Astrocyte (in vitro differentiated cells and primary cell): ENCODE measurements at places on chromosomes 1 and 21.

DNA sequence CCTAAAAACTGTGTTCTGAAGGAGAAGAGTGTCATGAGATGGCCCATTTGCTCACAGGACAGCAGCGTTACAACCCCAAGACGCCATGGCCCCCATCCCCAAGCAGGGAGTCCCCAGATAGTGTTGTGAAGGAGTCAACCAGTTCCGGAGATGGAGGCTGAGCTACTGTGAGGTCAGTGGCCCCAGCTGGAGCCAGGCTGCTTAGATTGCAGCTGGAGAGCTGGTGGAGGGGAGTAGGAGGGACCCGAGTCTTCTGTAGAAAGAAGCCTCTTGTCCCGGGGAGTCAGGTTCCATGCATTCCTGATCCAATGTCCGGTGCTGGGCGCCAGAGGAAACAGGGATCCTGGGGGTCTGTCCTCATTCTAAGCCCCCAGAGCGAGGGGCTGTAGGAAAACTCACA, 93.5 kb upstream of the SIM2 start:
- DNase-seq = no peak

DNA sequence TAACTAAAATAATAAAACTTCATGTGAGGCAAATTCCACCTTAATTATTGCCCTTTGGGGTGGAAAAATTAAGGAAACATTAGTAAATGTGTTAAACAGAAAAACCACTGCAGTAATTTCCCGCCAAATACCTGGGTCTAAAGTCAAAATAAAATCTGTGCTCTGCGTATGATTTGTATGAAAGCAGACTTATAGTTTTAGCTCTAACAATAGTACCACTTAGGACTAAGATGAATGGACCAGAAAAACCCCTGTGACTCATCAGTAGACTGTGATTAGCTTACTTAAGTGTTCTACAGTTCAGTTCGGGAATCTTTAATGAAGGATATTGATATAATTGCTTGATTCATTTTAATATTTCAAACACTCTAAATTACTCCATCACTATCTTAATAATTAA, 23.3 kb upstream of the C1orf105 start:
- peak; percentile 89 for DNase-seq

- no peak for DNase-seq
These were observed 2.5 kb downstream of the PPT1 start for GRCh38 chr1:40094466-40095110.

DNA sequence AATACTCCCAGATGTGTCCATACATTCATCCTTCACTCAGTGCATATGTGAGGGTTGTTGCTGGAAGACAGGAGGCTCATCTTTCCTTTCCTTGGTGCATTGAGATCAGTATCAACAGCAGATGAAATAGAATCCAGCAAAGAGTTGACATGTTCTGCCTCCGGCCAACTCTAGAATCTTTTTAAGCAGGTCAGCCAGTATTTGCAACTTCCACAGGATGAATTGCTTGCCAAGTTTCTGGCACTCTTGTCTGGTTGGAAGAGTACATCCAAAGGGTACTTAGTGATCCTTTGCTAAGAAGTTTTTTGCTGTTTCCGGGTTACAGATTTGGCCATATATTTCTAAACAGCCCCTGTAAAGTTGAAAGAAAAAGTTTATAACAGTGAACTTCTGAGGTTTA, 21.1 kb downstream of the SYNC start:
- DNase-seq = no peak

DNA sequence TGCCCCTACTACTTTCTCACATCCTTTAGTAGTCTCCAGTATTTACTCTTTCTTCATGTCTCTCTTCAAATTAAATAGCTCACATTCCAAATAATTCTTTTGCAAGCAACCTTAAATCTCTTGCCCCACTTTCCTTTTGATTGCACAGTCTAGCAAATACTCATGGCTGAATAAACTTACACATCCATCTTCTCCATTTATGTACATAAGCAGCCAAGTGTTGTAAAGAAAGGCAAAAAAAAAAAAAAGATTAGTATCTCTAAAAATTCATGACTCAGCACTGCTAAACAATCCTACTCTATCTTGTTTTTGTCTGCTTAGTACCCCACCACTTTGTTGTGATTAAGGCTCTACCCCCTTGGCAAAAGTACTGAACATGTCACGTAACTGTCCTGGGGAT, 42.6 kb downstream of the F13B start:
- DNase-seq = peak; percentile 39

- DNase-seq = no peak
These were observed 578.4 kb upstream of the NCAM2 start for GRCh38 chr21:20419772-20420171.

- peak; percentile 63 for DNase-seq
These were observed 23.5 kb downstream of the CNN3 start for GRCh38 chr1:94903280-94904009.

DNA sequence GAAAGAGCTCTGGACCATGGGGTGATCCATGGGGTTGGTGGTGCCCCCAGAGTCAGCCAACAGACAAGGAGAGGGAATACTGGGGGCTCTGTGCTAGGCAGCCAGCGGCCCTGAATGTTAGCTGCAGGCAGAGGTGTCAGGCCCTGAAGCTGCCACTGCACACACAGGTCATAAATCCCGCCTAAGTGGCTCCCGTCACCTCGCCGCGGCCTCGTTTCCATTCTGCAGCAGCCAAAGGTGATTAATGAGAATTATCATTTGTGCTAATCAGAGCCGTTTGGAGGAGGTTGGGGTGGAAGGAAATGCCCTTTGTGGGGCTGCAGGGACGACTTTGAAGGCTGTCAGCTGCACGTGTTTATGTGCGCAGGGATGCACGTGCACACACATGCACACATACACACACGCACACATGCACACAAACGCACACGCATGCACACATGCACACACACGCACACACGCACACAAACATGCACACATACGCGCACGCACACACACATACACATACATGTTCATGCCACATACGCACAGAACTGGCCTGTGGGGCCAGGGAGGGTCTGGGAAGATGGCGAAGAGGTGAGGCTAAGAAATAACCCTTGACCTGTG, 88.8 kb upstream of the ARHGEF16 start:
- no peak for DNase-seq

- peak; percentile 60 for DNase-seq
These were observed 13.2 kb downstream of the KYAT3 start for GRCh38 chr1:88979054-88979748.

- DNase-seq = no peak
These were observed 15.8 kb downstream of the CD2 start for GRCh38 chr1:116769994-116770393.

- no peak for DNase-seq
These were observed 96.7 kb downstream of the HFM1 start for GRCh38 chr1:91307784-91308409.

GRCh38 chr1:8473121-8473875, 155.4 kb downstream of the SLC45A1 start:
- no peak for DNase-seq

DNA sequence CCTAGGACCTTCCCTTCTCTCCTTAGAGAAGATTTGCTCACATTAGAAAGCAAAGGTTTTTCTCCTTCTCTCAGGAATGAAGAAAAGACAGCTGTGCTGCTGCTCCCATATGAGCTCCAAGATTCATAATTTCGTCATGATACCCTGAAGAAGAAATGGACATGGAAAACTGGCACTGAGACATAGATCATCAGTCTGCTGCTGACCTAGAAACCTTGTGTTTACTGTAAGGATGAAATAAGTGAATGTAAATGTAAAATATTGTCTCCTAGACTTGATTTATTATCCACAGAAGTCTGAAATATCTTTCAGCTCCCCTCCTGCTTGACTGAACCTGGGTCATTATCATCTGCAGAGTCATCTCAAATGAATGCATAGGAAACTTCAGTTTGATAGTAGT, 77.9 kb downstream of the ZC3H11B start:
- peak; percentile 67 for DNase-seq
